8988T (cell line): ENCODE measurements at places on chromosomes 12 and 14.

GRCh38 chr12:118103601-118104382 is at the start of gene VSIG10:
Gene VSIG10, minus strand, starts transcription at chr12:118104011. Its CDS starts 340 bp downstream, at chr12:118103671.
- peak; percentile 80 for DNase-seq

- DNase-seq, result no peak
Observed at GRCh38 chr12:109595321-109595902, 21.8 kb downstream of the MVK start.

DNA sequence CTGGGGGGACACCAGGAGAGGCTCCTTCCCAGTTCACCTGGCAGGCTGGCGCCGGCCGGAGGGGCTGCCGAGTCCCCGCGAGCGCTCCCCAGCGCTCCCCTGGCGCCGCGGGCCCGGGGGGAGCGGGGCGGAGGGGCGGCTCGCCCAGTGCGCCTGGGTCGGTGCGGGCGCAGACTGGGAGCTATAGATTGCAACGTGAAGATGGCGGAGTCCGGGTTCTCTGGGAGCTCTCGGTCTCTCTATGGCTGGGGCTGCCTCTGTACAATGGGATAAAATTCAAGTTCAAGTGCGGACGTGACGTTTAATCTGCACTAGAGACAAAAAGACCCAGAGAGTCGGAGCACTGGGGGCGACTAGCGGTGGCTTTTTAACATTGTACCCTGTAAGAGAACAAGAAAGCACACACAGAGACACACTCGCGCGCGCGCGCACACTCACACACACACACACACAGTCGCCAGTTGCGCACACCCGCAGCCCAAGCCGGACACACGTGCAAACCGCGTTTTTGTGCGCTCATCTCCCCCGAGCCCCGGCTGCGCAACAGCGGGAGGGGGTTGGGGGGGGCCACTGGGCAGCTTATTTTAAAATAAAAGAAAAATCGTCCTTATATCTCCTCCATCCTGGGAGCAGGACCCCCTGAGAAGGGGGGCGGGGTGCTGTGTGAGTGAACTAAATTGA is at the start of gene BCL11B:
Gene BCL11B, minus strand, starts transcription at position 247 of the 681 bp plus-strand sequence. CDS start 979 bp downstream, outside the sequence.
- peak; percentile 89 for DNase-seq

GRCh38 chr12:31119192-31119802 is 45.6 kb downstream of the DDX11 start:
- DNase-seq, result no peak

GRCh38 chr12:2227360-2227759 is 174.6 kb downstream of the CACNA1C start:
- no peak for DNase-seq

- DNase-seq, result no peak
Observed at GRCh38 chr14:72409047-72409446, 476.8 kb downstream of the RGS6 start.

GRCh38 chr12:41514021-41514777 is 326.1 kb downstream of the PDZRN4 start:
- DNase-seq, result no peak

DNA sequence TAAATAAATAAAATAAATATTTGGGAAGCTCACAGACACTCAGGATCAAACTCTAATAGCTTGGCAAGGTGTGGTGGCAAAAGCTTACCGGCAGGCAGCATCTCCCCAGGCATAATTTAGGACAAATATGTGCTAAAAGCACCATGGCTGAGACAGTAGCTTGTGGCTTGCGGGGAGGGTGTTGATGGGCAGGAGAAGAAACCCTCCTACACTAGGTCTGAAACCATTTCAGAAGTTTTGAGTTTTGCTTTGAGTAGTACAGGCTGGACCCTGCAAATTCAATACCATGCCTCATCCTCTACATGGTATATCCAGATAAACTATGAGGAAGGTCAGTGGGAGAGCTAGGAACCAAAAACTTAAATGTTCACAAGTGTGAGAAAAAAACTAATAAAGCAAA is 33.1 kb downstream of the MAP3K9 start:
- DNase-seq, result no peak

DNA sequence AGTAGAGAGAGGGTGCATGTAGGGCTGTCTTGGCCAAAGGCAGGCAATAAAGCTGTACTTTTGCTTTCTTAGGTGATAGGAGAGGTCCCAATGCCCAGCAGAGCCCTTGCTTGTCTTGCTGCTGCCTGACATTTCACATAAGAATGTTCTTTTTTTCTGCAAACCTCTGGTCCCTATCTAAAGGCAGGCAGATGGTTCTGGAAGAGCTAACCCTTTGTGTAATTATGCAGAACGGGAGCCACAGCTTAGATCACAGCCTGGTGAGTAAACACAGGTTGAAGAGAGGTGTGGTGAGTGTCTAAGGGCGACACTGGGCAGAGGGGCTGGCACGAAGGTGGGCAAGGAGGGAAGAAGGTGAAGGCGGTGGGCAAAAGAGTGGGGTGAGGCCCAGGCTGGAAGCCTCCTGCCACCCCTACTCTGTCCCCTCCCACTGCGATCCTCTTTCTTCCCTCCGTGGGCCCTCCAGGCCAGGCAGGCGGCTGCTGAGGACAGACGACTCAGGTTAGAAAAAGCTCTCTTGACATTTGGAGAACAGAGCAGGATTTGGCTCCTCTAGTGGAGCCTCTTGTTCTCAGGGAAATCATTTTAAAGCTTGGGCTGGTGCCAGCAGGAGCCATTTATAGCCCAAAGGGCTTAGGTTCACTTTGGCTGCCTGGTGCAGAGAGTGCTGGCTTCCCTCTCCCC is 42.8 kb downstream of the PRMT8 start:
- DNase-seq, result no peak

- DNase-seq, result no peak
Observed at GRCh38 chr12:92010368-92010767, 135.3 kb downstream of the BTG1 start.

- no peak for DNase-seq
Observed at GRCh38 chr12:76768576-76768975, 4.7 kb downstream of the ZDHHC17 start.

DNA sequence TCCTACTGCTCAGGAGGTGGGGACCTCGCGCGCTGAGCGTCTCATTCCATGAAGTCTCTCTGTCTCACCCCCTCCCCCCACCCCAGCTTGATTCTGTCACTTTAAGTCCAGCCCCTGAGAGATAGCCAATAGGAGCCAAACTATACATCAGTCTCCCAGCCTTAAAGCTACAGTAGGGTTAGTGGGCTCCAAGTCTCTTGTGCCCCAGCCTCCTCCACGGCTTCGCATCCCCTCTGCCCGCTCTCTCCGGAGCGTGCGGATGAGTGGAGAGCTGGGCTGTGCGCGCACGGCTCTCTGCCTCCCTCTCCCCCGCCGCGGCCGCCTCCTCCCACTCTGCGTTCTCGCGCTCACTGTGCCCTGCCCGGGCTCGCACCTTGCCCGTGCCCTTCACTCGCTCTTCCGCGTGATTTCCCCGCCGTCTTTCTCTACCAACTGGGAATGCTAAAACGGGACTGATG is at the start of gene ESRRB:
Gene ESRRB, plus strand, starts transcription at position 191 of the 458 bp plus-strand sequence. Its CDS starts 265 bp downstream, at position 456.
- peak; percentile 50 for DNase-seq

- DNase-seq, result no peak
Observed at GRCh38 chr14:91261986-91262549, 17.6 kb upstream of the GPR68 start.

DNA sequence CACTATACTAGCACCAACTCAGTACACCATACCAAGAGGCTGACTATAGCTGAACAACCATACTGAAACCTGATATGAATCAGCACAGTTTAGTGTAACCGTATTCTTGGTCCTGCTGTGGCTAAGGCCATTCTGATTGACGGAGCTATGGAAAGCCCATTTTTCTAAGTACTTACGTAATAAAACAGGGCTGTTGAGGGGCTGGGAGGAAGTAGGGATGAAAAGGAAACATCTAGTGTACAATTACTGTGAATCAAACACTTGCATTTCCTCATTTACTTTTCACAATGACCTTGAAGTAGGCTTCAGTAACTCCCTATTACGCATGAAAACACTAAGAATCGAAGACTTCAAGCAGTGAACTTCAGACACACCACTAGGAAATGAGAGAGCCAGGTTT is 198.2 kb downstream of the BTG1 start:
- no peak for DNase-seq

DNA sequence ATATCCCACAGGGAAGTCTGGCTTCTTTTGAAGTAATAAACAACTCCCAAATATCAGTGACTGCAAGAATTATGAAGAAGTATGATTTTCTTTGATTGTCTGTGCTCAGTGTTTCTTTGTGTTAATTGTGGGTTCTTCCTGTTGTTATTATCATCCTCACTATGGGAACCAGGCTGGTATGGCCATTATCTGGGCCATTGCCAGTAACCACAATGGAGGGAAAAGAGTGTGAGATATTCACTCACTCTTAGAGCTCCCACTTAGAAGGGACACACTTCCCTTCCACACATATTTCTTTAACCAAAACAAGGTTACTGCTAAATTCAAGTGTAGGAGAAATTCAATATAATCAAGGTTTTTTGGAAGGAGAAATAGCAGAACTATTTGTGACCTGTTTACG is 503.7 kb downstream of the SLC6A15 start:
- no peak for DNase-seq

DNA sequence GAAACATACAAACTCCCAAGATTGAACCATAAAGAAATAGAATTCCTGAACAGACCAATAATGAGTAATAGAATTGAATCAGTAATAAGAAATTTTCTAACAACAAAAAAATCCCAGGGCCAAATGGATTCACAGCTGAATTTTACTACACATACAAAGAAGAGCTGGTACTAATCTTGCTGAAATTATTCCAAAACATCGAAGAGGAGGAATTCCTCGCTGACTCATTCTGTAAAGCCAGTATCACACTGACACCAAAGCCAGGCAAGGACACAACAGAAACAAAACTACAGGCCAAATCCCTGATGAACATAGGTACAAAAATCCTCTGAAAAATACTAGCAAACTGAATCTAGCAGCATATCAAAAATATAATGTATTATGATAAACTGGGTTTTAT is 367.8 kb upstream of the CLEC14A start:
- no peak for DNase-seq

DNA sequence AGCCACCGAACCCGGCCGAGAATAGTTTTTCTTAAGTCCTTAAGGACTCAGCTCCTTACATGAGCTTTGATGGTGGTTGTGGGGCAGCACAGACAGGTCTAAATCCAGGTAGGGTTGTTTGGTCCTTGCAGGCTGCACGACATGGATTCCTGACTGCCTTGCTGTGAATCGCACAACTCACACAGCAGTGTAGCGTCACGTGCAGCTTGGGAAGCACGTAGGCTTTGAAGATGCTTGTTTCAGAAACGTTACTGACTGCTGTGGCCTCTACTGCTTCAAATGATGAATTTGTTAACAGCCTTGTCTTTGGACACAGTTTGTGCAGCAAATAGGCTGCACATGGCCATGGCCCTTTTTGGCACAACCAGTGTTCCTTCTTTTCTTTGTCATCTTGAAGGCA is 29.9 kb downstream of the ZBTB42 start:
- no peak for DNase-seq
